ENCODE measurements at places on chromosomes 3 and 15. TPM values are rescaled to one million over a fixed set of nuclear protein-coding genes. Genes with fewer than 3 reads are reported as not detected.

MAGEL2 gene
- not detected for total RNA-seq

BCL2A1 gene
- total RNA-seq: 42.2 TPM

ATP13A4 gene
- 1.3 TPM for total RNA-seq

NLGN1 gene
- total RNA-seq: not detected

PAQR5 gene
- 1.1 TPM for total RNA-seq

- H3K36me3 ChIP-seq: no peaks in the 10 kb centered on the region
- H3K4me3 ChIP-seq: no peak overlapping the region
- H3K27ac ChIP-seq: peak overlapping the region; percentile 30
Measured at GRCh38 chr15:90419738-90420406, 31.8 kb downstream of the IQGAP1 start.

DNA sequence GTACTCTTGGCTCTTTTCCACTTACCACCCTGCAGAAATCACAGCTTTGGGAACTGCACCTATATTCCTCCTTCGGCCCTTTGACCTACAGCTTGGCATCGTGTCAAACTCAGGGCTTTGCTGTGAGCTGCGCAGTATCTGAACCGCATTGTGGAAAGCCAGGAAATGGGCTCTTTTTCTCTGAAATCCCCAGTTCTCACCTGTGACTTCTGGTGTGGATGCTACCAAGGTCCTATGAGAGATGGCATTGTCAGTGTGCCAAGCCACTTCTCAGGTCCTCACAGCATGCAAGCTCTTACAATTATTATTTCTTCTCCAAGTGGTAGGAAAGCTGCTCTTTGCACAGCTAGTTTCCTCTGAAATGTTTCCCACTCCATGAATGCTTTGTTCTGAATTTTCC lies 450.6 kb upstream of the TBL1XR1 start:
- no peaks in the 10 kb centered on the region for H3K36me3 ChIP-seq
- H3K27ac ChIP-seq: peak overlapping the region; percentile 31
- DNase-seq: no peak
- no peaks in the 10 kb centered on the region for H3K27me3 ChIP-seq

GRCh38 chr3:125591116-125591760 lies 4.1 kb downstream of the OSBPL11 start:
- no peak overlapping the region for H3K4me3 ChIP-seq
- H3K36me3 ChIP-seq: peaks cover 2% of the 10 kb centered on the region
- no peak for DNase-seq
- peaks cover 31% of the 10 kb centered on the region for H3K4me1 ChIP-seq
- no peak overlapping the region for H3K27ac ChIP-seq

- no peaks in the 10 kb centered on the region for H3K27me3 ChIP-seq
- H3K4me1 ChIP-seq: no peaks in the 10 kb centered on the region
- H3K36me3 ChIP-seq: no peaks in the 10 kb centered on the region
Measured at GRCh38 chr3:153146191-153147053, 15.6 kb upstream of the RAP2B start.

Measured in natural killer cell (primary cell).